AG04450 (cell line): ENCODE measurements at places on chromosomes 1 and 21.
A peak's percentile ranks its signal among the peaks of the same experiment; 100 is the strongest.

GRCh38 chr21:34526618-34527290 lies 14.7 kb upstream of the KCNE1 start:
- peak; percentile 100 for DNase-seq

- no peak for DNase-seq
These were observed 435.9 kb upstream of the PRMT6 start for GRCh38 chr1:106620521-106620954.

GRCh38 chr1:228280961-228281591 lies 73.2 kb downstream of the OBSCN start:
- no peak for DNase-seq

DNA sequence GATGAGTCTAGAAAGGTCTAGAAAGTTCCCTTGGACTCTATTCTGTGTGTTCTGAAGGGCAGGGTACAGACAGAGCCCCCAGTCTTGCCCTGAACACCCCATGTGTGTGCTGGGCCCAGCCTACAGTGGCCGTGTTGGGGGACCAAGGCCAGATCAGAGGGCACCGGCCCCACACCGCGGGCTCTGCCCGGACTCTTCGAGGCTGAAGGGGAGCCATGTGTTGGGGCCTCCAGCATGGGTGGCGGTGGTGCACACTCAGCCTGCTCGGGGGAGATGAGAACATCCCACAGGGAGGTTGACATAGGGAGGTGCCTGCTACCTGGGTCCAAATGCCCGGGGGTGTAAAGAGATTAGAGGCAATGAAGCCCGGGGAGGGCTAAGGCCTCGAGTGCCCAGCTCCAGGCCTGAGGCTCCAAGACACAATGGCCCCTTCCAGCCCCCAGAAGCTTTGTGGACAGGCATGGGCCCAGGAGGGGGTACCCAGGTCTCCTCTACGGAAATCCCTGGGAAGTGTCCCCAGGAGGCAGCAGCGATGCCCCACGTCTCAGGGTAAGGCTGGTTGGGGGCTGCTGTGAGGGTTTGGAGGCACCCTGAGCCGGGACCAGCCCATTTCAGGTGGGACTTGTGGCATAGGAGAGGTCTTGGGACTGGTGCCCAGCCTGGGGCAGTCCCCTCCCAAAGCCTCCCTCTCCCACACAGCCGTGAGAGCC lies 12.1 kb downstream of the ARHGEF16 start:
- DNase-seq: no peak

- DNase-seq: peak; percentile 48
These were observed 20.8 kb downstream of the OBSCN start for GRCh38 chr1:228228601-228229074.

DNA sequence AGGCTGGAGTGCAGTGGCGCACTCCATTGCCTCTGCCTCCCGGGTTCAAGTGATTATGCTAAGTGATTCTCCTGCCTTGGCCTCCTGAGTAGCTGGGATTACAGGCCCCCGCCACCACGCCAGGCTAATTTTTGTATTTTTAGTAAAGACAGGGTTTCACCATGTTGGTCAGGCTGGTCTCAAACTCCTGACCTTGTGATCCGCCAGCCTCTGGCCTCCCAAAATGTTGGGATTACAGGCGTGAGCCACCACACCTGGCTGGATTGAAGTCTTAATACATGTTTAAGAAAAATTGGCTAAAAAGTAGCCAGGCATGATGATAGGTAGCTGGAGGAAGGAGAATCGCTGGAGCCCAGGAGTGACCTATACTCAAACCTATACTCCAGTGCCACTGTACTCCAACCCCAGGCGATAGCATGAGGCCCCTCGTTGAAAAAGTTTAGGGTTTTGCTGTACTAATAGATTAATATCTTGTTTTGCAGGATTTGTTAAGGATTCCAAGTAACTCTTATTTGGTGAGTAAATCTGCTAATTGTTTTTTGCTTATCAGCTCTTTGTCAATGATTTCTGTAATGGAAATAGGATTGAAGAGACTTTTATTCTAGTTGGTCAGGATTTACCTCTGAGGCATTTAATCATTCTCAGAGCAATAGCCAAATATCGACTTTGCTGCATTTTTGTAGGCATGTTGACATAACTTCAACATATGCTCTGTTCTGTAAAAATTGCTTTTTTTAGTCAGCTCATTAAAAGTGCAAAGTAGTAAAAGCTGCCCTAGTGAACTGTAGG lies 2.0 kb downstream of the RCC1 start:
- DNase-seq: no peak

DNA sequence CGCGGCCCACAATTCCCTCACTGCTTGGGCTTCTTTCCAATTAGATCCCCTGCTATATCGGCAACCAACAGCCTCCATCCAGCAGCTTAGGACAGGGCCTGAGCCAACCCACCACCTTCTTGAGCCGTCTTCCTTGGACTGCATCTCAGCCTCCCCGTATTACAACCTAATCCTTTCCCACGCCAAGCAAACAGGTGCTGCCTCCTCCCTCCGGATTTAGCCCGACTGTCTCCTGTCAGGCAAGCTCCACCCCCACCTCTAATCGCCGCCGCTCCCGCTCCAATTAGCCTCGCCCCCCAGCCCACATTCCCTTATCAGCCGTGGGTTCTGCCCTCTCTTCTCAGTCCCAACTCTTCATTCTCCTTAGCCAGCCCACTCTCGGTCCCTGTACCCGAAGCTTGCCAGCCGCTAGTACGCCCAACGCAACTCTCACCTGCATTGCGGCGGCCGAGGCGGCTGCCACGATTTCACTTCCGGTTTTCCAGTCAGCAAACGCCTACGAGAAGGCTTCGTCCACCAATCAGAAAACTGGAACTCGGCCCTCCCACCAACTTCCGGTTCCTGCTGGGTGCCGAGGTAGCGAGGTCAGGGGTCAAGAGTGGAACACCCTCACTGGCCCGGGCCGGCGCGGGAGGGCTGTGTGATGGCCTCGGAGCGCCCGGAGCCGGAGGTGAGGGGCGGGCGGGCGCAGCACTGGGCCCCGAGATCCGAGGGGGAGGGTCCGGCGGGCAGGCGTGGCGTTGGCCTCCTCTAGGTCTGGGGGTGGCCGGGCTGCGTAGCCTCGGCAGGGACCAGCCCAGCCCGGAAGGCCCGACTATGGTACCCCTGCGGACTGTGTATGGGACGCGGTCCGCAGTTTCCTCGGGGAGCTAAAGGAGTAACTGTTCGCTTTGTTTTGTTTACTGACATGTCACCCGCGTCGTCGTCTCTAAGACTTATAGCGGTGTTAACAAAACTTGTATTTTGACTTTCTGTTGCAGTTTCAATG lies at the start of the genes MED8 and SZT2:
Gene MED8, minus strand, starts transcription at position 475 of the 988 bp plus-strand sequence. Its CDS starts 36 bp downstream, at position 439.
Gene SZT2, plus strand, starts transcription at position 574 of the 988 bp plus-strand sequence. Its CDS starts 70 bp downstream, at position 644.
- peak; percentile 79 for DNase-seq

DNA sequence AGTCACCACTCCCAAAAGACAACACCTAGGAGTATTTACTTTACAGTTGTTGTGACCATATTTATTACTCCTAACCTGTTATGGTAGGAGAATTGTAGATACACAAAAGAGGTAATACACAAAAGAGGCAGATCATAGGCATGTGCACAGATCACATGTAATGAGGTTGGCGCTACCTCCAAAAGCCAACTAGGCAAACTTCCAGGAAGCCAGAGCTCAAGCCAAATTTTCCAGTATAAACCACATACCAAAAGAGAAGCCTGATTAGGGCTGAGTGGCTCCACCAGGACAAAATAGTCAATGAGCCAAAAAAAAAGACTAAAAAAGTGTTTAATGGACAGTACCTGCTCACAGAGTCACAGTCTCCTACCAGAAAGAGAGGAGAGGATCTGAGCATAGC lies 195.0 kb upstream of the PBX1 start:
- no peak for DNase-seq

DNA sequence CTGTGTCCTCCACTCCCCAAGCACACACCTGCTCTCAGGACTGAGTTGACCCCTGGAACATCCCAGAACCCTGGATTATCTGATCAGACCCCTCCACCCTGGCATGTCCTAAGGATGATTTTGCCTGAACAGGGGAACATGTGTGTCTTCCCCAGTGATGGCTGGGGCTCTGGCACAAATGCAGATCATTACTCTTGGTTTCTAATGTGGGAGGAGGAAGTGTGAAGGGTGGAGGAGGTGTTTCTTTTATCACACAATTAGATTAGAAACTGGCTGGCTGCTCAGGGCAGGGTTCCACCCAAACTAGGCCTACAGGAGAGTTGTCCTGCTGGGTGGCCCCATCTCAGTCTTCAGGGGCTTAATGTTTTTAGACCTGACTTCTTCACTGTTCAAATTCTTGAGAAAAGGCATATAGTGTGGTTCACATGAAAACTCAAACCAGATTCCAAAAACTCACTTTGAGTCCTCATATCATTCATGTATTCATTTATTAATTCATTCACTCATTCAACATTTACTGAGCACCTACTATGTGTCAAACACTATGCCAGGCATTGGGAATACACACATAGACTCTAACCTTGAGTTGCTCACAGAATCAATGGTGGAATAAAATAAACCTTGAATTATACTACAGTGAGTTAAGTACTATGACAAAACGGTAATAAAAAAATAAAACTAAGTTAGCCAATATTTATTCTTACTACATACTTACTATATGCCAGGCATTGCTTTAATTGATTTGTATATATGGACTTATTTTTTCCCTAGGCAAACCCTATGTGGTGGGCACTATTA lies 221.8 kb upstream of the JUN start:
- DNase-seq: no peak

- DNase-seq: peak; percentile 37
These were observed 51.4 kb downstream of the DISC1 start for GRCh38 chr1:231678011-231678432.

- no peak for DNase-seq
These were observed 22.4 kb downstream of the NADK start for GRCh38 chr1:1755852-1756251.

DNA sequence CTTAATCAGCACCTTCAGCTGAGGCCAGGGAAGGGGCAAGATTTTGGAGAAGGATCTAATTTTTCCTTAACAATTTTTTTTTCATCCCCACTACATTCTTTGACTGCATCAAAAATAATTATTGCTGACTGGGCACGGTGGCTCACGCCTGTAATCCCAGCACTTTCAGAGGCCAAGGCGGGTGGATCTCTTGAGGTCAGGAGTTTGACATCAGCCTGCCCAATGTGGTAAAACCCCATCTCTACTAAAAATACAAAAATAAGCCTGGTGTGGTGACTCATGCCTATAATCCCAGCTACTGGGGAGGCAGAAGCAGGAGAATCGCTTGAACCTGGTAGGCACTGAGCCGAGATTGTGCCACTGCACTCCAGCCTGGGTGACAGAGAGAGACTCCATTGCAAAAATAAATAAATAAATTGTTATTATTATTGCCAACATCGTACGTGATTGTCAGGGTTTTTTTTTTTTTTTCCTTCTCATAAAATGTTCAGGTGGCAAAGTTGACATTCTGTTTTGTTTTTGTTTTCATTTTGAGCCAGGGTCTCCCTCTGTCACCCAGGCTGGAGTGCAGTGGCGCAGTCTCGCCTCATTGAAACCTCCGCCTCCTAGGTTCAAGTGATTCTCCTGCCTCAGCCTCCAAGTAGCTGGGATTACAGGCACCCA lies 37.3 kb upstream of the MORC3 start:
- DNase-seq: no peak

- no peak for DNase-seq
These were observed 10.3 kb downstream of the CAP1 start for GRCh38 chr1:40050863-40051262.

- no peak for DNase-seq
These were observed 197.2 kb downstream of the ADSS2 start for GRCh38 chr1:244254467-244254866.

DNA sequence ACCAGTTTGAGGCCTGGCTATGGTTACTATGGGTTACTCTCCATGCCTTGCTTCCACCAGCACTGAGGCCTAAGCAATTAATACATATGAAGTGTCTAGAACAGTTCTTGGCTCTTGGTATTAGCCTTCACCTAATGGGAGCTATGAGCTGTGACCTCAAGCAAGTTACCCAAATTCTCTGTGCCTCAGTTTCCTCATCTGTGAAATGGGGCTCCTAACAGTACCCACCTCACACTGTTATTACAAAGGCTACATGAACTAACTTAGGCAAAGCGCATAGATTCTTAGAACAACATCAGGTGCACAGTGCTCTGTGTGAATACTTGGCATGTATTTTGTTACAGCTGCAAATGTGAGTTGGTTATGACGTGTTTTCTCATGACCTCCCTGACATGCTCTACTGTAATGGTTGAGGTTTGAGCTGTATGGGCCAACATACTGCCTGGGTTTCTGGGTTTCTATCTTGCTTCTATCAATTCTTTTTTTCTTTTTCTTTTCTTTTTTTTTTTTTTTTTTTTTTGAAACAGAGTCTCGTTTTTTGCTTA lies 26.5 kb downstream of the CDCP2 start:
- DNase-seq: peak; percentile 29

DNA sequence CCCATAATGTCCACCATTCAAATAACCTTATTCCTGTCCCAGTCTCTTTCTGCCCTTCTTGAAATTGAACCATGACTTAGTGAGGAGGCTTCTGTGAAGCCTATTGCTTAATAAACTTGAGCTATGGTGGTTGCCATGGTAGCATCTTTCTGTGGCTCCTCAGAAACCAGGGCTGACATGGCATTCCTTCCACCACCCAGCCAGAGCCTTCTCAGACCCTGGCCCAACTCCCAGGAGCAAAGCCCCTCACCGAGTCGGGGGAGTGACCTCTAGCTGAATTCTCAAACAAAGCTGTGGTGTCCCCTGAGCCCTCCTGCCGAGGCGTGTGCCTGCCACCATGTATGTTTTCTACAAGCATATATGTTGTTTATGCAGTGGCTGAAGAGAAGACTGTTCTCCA lies 259.1 kb downstream of the CACNA1E start:
- no peak for DNase-seq

GRCh38 chr1:35430762-35431161 lies 126.4 kb downstream of the KIAA0319L start:
- DNase-seq: no peak

DNA sequence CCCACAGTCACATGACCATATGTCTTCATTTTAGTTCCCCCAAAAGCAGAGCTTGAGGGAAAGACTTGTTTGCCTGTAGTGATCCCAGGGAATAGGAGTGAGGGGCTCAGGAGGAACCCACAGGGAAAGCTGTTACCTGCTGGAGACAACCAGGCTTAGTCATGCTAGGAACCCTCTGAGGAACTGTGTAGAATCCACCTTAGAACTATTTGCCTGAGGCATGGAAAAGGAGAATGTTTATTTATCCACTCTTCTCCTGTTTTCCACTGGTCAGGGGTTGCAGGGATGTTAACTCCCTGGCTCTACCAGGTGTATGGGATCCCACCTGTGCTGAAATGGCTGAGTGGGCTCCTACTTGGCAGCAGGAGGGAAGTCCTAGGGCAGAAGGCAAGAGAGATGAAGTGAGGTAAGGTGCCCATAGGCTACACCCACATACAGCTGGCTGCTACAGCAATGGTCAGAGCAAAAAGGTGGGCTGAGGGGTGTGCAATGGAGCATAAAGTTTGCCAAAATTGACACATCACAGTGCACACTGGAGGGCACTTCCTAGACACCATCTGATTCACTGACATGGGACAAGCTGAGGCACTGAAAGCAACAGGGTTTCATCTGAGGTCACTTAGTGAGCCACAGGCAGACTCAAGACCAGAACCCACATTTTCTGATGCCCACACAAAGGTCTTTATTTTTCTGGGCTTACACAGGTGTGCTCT lies 29.7 kb upstream of the CYP4B1 start:
- no peak for DNase-seq
